ENCODE measurements at places on chromosomes 7 and 10. TPM values are rescaled to one million over a fixed set of nuclear protein-coding genes. Genes with fewer than 3 reads are reported as not detected.

The MUC12 gene
- 15.7 TPM for total RNA-seq

The SAMD9L gene
- 0.47 TPM for total RNA-seq

The CALHM1 gene
- not detected for total RNA-seq

The GNAI1 gene
- total RNA-seq: 41.7 TPM

The HMX3 gene
- total RNA-seq: not detected

Measured in A549 treated with CpdA at 1 μM for 4 hours (cell line).